ENCODE measurements at places on chromosomes 3 and 15.

- no peak for DNase-seq
These were observed 67.0 kb upstream of the SEC61A1 start for GRCh38 chr3:127985216-127985615.

DNA sequence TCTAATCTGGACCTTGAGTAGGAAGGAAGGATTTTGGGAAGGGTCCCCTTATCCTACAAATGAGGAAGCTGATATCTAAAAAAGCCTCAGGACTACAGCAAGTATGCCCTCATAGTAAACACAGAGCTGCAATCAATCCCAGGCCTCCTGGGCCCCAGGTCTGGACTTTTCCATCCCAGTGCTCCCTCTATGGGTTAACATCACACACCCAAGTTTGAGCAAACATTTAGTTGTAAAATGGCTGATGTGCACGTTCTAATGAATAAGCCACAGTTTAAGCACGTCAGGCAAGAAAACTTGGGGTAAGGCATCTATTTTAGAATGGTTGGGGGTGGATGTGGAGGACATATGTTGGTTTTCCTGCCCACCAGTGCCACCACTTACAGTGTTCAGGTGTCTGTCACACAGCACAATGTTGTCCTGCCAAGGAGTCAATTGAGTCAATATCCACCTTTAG lies 44.3 kb upstream of the UBE2E1 start:
- DNase-seq = no peak

GRCh38 chr3:132343018-132343612 lies 25.9 kb downstream of the ACP3 start:
- DNase-seq = no peak

GRCh38 chr3:130933801-130934345 lies 40.0 kb downstream of the ATP2C1 start:
- no peak for DNase-seq

DNA sequence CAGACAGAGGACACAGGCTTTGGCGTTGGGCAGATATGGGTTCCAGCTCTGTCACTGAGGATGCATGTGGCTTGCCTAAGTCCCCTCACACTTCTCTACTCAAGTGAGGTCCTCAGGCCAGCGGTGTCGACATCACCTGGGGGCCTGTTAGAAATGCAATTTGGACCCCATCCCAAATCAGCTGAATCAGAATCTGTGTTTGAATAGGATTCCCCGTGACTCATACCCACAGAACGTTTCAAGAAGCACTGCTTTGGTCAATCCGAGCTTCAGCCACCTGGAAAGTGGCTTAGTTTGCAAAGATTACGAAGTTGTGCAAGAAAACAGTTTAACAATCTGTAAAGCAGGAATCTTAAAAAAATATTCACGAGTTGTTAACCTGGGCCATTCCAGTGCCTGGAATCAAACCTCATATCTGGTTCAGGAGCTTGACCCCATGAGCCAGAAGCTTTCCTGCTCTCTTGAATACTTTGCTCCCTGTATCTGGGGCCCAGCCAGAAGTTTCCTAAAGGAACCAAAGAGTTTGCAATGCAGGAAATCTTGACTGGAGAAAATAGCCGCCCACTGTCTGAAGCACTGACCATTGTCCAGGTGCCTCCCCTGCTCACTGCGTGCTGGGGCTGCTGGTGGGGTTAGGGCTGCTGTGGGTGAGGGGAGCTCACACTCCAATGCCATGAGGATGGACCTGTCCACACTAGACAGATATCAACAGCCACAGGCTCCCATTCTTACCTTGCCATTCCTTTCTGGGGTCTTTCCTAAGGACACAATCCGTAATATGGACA lies 208.5 kb upstream of the LINGO1 start:
- DNase-seq = no peak

DNA sequence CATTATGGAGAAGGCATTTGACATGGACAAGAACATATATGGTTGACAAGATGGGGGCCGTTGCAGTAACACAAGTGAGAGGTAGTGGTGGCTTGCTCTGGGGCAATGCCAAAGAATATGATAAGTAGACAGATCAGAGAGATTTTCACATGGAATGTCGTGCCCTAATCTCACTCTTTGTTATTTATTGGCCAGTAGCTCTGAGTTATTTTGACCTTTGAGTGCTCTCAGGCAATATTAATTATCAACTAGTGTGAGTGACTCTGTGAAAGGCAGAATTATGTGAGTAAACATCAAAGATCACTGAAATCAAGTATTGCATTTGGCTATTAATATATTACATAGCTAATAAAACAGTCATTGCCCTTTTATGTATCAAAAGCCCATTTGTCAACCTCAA lies 164.9 kb upstream of the ADAMTS9 start:
- no peak for DNase-seq
